Naive thymus-derived CD4-positive, alpha-beta T cell (primary cell): ENCODE measurements at places on chromosomes 3 and 15. TPM values are rescaled to one million over a fixed set of nuclear protein-coding genes. Genes with fewer than 3 reads are reported as not detected.

Gene TM4SF1
- not detected for total RNA-seq

DNA sequence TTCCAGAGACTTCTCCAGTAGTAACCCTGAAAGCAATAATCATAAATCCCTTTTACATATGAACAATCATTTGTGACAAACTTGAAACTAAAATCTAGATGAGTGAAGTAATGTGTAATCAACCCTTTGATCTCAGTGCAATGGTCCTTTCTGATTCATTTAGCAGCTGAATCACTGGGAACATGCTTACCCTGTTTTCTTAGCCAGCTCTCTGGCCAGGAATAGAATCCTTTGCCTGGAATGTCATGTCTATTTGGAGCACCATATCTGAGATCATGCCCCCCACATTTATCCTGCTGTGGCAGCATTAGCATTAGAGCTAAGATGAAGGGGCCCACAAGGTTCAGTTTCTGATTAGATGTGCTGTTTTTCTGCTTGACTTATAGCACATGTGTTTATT lies 309.8 kb downstream of the OXSM start:
- DNase-seq: no peak

Gene SEMA6D
- not detected for total RNA-seq

Gene GOLGA8J
- total RNA-seq: 0.30 TPM

- no peak for DNase-seq
Measured at GRCh38 chr3:119939077-119939476, 155.2 kb downstream of the GSK3B start.
